ENCODE measurements at places on chromosomes 5 and 9. TPM values are rescaled to one million over a fixed set of nuclear protein-coding genes. Genes with fewer than 3 reads are reported as not detected.

CEL gene
- 0.60 TPM for total RNA-seq

ELAVL2 gene
- total RNA-seq = 1.2 TPM

PTCH1 gene
- 2.2 TPM for total RNA-seq

FGFR4 gene
- 35.2 TPM for total RNA-seq

ARL14EPL gene
- total RNA-seq = not detected

RNF38 gene
- total RNA-seq = 47.3 TPM

INPP5E gene
- total RNA-seq = 4.3 TPM

ALDOB gene
- not detected for total RNA-seq

NEUROG1 gene
- total RNA-seq = not detected

PLEKHG4B gene
- total RNA-seq = 0.15 TPM

PCDHB2 gene
- total RNA-seq = 10.1 TPM

CAVIN4 gene
- 0.69 TPM for total RNA-seq

HSPB3 gene
- total RNA-seq = not detected

RNF145 gene
- total RNA-seq = 76.4 TPM

ESM1 gene
- total RNA-seq = not detected

SEMA5A gene
- 13.7 TPM for total RNA-seq

OGN gene
- total RNA-seq = not detected

AGXT2 gene
- total RNA-seq = not detected

RANBP17 gene
- total RNA-seq = 9.6 TPM

GOLM1 gene
- total RNA-seq = 177 TPM

TEX48 gene
- not detected for total RNA-seq

IFNA13 gene
- total RNA-seq = not detected

All from renal cortical epithelial cell (primary cell).